CD8-positive, alpha-beta memory T cell (primary cell): ENCODE measurements at places on chromosomes 6 and 20. TPM values are rescaled to one million over a fixed set of nuclear protein-coding genes. Genes with fewer than 3 reads are reported as not detected.

DNA sequence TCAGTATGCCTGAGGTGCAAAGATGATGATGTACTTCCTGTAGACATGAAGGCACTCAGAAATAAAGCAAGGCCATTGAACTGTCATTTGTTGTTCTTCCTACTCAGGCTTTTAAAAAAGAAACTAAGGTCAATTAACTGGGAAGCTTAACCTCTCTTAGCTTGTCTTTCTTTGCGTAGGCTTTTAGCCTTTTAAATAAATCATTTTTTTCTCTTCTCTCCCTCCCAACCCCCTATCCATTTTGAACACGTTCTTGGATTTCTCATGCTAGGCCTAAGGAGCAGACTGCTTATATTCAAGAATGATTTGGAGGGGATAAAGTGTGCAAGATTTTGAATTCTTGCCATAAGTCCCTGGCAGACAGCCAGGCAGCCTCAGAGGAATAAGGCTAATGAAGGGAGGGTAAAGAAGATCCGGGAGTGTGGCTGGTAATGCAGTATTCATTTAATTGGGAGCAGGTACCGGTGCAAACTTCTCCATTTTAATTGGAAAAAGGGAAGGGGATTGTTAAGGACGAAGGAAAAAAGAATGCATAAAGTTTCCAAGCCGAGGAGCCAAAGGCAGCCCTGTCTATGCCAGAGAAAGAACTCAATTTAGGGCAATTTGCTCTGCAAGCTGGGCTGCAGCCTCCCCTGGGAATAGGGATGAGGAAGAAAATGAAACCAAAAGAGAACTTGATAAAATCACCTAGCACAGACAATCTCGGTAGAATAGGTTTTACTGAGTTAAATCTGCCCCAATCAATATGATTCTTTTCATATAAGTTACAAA, 343.8 kb upstream of the MMS22L start:
- no peak for DNase-seq

GRCh38 chr6:74826263-74826662, 379.6 kb downstream of the COL12A1 start:
- DNase-seq: no peak

GRCh38 chr20:11502061-11502460, 415.6 kb upstream of the BTBD3 start:
- no peak for DNase-seq

GRCh38 chr20:57826666-57827287, 117.0 kb upstream of the PMEPA1 start:
- DNase-seq: no peak

DNA sequence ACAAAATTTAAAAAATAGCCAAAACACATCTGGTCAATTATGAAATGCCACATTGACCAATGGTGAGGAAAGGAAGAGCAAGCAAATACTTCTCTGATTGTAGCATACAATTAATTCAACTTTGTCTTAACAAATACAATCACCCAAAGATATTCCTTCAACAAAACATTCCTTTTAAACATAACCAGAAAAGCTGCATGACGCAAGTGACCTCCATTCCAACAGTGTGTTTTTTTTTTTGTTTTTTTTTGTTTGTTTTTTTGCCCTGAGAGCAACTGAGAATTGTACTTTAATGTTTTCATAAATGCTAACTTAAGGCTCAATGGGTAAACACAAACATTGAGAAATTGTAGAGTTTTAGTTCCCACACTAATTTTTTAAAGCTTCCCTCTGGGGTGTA, 184.4 kb downstream of the PTPRK start:
- DNase-seq: no peak

DNA sequence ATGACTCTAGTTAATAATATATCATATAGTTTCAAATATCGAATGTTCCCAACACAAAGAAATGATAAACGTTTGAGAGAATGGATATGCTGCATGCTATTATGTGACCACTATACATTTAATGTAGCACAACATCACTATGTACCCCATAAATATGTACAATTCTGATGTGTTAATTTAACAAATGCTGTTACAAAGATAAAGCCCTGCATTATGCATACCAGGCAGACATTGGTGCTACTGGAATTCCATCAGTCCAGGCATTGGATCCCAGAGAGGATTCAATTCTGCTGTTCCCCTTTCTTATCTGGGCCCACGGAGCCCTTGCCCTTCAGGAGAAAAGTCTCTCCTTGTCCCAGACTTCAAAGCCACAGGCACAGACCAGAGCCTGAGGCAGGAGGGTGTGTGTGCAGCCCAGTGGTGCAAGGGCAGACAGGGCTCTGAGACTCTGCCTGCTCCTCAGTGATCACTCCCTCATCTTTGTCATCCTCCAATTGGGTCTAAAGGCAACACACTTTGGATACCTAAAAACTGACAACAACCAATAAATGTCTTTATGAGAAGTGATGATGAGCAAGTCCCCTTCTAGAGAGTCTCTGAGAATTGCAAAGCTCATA, 45.2 kb downstream of the PSMG4 start:
- no peak for DNase-seq

DNA sequence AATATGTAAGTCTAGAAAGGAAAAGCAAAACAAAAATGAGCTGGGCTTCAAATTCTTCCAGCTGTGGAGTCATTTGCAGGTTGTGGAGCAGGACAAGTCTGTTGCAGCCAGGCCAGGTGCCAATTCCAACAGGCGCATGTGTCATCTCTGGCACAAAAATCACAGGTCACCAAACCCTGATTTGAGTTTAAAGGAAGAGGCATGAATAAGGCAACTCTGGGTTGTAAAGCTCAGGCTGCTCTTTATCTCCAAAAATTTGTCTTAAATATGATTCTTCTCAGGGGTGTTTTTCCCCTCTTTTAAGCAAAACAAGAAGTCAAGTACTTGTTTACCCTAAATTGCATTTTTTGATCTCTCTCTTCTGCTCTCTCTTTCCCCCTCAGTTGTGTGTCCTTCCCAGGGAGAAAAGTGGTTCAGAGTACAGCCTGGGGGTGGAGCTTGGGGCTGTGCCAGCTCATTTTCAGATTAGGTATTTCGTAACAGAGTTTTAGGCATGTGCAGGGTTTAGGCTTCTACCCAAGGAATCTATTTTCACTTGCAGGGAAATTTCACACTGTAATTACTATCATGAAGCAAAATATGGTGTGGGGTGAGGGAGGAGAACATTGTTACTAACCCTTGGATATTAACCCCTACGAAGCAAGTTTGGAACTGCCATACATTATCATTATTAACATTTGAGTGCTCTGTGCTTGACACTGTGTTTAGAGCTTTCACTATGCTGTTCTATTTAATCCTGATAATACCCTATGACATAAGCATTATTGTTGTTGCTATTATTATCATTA, 8.3 kb upstream of the NCOA3 start:
- no peak for DNase-seq

DNA sequence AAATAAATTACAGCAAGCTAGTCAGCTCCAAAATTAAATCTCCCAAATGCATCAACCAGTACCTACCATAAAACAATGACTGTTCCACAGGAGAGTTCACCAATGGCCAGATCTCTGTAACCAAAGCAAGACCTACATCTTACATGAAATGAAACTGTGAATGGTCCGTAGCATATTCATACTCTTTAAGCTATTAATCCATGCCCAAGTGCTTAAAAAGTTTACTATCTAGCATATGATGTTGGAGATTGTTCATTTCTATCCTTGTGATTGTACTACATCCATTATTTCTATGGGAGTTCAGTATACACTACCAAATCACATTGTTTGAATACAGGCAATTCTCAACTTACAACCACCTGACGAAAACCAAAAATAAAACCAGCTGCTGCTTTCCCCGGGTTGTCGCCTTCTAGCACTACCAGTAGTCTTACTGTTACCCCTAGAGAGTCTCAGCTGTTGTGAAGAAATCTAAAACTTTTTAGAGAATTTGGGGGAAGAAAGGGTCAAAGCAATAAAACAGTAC, 38.0 kb downstream of the HIVEP2 start:
- no peak for DNase-seq

GRCh38 chr20:43731469-43731868, 4.7 kb upstream of the GTSF1L start:
- no peak for DNase-seq

DNA sequence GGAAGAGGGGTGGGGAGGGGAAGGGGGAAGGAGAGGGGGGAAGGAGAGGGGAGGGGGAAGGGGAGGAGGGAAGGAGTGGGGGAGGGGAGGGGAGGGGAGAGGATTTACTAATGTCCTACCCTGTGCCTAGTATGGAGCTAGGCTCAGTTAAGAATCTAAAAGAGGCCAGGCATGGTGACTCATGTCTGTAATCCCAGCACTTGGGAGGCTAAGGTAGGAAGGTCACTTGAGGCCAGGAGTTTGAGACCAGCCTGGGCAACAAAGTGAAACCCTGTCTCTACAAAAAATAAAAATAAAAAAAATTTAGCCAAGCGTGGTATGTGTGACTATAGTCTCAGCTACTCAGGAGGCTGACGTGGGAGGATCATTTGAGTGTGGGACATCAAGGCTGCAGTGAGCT, 13.0 kb downstream of the UBE2J1 start:
- DNase-seq: no peak

DNA sequence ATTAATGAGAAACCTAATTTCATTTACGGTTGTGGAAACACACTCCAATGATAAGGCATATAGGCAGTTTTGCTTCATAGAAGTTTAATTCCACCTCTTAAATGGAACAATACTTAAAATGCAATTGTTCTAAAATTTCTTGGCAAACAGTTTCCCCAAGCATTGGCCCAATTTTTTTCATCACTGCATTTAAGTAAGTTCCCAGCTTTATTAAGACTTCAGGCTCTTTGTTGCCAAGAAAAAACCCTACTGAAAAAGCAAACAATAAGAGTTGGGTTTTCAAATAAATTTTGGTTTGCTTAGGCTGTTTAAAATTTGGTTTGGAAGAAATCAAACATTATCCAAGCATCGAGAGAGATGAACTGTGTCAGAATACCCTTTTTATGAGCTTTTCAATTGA, 690.9 kb upstream of the NRSN1 start:
- no peak for DNase-seq

DNA sequence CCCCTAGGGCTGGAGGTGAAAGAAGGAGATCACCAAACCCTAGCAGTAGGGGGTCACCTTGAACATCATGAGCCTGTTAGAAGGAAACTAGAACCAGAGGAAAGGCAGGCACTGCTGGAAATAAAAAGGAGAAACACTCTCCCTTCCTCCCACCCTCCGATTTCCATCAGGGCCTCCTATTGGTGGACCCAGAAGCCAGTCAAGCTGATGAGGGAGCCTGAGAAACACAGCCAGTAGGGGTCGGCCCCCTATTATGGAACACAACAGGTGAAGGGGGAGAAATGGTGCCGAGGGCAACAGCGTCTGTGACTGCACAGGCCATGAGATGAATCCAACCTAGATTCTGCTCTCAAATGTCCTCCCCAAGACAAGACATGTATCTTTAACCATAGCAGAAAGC, 156.1 kb upstream of the LRFN2 start:
- DNase-seq: no peak

- DNase-seq: no peak
Measured at GRCh38 chr20:57395111-57395966, 4.1 kb downstream of the RBM38 start.

DNA sequence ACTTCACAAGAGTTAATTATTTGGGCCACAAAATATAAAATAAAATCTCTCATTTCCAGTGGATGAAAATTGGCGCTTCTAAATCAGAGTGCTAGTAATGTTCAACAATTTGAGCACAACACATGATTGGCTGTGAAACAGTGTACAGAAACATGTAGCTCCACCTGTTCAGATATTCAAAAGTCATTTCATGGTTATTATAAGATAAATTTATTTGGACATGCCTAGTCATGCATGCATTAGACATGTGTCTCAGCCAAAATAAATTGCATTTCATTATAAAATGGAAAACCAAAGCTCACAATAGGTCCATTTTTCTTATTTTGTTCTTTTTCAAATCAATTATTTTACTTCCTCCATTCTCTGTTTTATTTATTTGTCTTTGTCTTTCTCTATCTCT, 374.8 kb downstream of the LMBRD1 start:
- DNase-seq: no peak

DNA sequence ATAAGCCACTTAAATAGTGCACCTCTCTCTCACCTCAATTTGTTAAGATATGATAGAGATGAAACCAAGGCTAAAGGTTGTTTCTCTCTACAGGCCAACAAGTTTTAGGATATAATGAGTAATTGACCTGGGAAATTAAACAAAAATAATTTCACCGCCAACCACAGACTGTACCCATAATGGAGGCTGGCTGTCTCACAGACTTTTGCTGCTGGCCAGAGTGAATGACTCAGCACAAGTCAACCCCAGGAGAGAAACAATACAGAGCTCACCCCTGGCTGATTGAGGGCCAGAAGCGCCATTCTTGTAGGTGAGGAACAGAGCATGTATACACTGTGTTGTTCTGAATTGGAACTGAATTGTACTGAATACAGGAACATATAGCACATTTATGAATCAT, 99.9 kb downstream of the CAP2 start:
- DNase-seq: no peak

- no peak for DNase-seq
Measured at GRCh38 chr6:119002069-119002468, 67.1 kb upstream of the MCM9 start.

- DNase-seq: peak; percentile 55
Measured at GRCh38 chr6:16481697-16482399, 243.5 kb downstream of the GMPR start.

DNA sequence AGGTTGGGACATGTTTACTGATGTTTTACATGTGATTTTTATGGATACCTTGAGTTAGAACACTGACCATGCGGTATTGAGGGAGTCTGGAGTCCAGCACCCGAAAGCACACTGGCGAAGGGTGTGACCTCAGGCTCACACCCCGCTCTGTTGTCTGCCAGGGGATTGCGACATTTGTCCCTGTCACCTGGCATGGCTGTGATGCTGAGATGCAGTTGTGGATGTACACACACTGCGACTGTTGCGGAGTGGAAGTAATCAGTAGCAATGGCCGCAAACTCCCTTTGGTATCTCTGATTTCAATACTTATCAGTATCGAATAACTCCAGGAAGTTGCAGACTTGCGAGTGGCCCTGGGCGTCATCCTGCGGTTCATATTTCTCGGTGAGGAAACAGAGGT, 43.2 kb downstream of the CDH4 start:
- no peak for DNase-seq

- no peak for DNase-seq
Measured at GRCh38 chr6:129292836-129293235, 409.9 kb downstream of the LAMA2 start.

- DNase-seq: no peak
Measured at GRCh38 chr20:48008850-48009515, 223.7 kb upstream of the SULF2 start.

- DNase-seq: no peak
Measured at GRCh38 chr6:34522761-34523160, 33.4 kb downstream of the SPDEF start.

- no peak for DNase-seq
Measured at GRCh38 chr20:40908309-40908708, 120.3 kb upstream of the TOP1 start.

- DNase-seq: no peak
Measured at GRCh38 chr6:110882274-110882619, 7.7 kb downstream of the AMD1 start.

GRCh38 chr6:79335133-79335674, 100.7 kb upstream of the HMGN3 start:
- no peak for DNase-seq

GRCh38 chr6:20479060-20479459, 55.2 kb upstream of the CDKAL1 start:
- no peak for DNase-seq

The CD93 gene
- 0.53 TPM for total RNA-seq

The MEI4 gene
- total RNA-seq: not detected

The POM121L2 gene
- total RNA-seq: not detected

The JPH2 gene
- total RNA-seq: not detected

The RALY gene
- 159 TPM for total RNA-seq

The SLC26A8 gene
- total RNA-seq: not detected

The CLVS2 gene
- total RNA-seq: not detected

The LINC00237 gene
- not detected for total RNA-seq

The PRND gene
- not detected for total RNA-seq

The TSHZ2 gene
- 1.6 TPM for total RNA-seq

The HCK gene
- total RNA-seq: 0.28 TPM
